Renal cortex interstitium (tissue), 15 donors: ENCODE measurements at places on chromosomes 2 and 18. TPM values are rescaled to one million over a fixed set of nuclear protein-coding genes. Genes with fewer than 3 reads are reported as not detected.

DNA sequence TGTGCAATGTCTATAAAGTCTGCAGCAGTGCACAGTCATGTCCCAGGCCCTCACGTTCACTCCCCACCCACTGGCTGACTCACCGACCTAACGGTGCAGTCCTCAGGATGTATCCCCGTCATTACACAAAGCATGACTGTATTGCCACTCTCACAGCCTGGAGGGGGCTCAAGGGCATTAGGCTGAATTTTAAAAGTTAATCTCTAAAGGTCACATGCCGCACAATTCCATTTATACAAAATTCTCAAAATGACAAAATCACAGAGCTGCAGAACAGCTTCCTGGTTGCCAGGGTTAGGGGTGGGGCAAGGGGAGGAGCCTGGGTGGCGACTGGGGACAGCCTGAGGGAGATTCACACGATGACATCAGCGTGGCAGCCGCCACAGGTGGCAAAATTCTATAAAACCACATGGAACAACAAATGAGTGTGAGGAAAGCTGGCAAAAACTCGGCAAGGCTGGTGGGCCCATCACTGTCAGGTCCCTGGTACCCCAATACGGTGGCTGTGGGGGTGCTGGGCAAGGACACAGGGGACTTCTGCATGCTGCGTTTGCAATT lies 97.6 kb downstream of the NDUFA10 start:
- no peak for DNase-seq

DNA sequence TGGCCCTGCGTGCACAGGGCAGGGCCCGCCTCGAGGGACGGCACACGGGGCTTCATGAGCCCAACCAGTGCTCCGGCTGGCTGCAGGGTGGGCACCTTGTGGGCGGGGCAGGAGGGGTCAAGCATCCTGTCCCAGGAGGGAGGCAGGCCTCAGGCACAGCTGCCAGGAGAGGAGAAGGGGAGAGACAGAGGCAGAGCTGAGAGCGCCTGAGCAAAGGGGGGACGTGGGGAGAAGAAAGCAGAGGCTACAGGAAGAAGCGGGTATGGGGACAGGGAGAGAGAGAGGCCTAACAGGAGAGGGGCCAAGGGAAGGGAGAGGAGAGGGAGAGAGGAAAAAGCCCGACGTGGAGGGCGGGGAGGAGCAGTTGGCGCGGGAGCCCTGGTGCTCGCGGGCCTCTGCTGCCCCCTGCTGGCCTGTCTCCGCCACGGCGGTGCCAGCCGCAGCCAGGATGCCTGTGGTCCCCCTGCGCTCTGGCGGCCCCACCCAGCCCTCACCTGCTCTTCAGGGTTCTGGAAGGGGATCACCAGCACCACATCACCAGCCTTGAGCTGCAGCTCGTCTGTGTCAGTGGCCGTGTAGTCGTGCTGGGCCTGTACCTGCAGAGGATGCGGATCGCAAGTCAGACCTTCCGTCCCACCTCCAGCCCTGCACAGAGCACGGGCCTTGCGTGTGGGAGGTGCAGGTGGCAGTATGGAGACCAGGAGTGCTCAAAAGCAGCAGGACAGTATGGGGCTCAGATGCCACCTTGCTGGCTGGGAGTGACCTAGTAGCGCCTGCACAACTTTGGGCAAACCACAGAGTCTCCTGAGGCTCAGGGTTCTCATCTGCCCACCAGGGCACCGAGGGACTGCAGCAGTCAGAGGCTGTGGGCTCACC lies 56.8 kb downstream of the BIN1 start:
- DNase-seq, result peak; percentile 41

- DNase-seq, result no peak
Measured at GRCh38 chr2:208501206-208501605, 94.6 kb downstream of the PTH2R start.

DNA sequence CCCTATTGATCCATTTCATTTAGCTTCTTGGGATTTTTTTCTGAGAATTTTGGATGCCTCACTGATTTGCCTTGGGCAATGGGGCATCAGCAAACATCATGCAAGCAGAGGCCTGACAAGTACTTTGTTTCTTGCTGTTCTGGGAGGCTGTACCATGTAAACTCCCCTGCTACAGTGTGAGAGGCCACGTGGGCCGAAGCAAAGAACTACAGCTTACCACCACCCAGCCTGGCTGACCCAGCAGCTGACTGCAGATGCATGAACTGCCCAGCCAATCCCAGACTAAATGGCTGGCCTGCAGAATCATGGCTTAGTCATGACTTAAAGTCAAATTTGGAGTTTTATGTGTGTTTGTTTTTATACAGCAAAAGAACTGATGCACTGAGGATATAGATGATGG lies 579.9 kb downstream of the CNTNAP5 start:
- DNase-seq, result no peak

DNA sequence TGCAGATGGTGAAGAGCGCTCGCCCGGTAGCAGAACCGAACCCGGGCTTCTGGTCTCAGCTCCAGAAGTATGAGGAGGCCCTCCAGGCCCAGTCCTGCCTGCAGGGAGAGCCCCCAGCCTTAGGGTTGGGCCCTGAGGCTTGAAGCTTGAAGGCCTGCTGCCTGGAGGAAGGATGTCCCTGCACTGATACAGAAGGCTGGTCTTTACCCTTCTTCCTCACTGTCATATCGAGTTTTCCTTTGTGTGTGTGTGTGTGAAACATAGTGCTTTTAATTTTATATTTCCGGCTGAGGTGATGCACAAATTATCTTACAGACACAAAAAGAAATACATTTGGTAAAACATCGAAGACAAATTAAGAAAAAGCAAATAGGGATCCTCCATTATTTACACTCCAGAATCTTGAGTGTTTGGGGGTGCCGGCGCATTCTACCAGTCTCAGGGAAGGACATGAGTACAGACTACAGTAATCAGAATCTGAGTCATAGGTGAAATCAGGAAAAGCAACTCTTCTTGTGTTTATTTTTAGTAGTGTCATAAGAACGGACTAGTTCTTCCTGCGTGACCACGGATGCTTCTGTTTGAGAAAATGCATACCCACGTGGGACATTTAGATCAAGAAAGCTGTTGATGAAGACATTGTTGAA lies 1.3 kb downstream of the DUSP28 start:
- no peak for DNase-seq

- peak; percentile 72 for DNase-seq
Measured at GRCh38 chr2:111049792-111050640, 70.7 kb upstream of the BCL2L11 start.

DNA sequence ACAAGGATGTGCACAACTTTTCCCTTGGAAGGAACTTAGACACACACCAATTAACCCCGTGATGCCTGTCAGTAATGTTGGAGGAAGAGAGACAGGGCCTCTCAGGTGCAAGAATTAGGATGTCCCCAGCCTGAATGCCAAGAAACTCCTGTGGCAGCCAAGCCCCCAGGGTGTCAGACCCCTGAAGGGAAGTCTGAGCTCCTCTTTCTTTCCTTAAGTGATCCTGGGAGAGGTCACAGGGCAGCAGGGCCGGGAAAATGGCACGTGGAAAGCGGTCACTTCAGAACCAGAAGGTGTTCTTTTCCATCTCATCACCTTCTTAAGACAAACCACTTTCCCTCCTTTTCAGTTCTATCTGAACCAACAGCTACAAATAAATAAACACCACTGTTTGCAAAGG lies 185.9 kb downstream of the ANAPC1 start:
- DNase-seq, result no peak

DNA sequence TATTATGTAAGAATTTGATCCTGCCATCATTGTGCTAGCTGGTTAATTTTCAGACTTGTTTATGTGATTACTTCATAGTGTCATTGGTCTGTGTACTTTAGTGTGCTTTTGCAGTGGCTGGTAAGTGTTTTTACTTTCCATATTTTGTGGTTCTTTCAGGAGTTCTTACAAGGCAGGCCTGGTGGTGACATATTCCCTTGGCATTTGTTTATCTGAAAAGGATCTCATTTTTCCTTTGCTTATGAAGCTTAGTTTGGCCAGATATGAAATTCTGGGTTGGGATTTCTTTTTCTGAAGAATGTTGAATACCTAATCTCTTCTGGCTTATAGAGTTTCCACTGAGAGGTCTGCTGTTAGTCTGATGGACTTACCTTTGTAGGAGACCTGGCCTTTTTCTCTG lies 72.8 kb upstream of the MC4R start:
- no peak for DNase-seq

GRCh38 chr2:151033271-151034248 lies 228.1 kb downstream of the RBM43 start:
- no peak for DNase-seq

The DCDC2C gene
- polyA plus RNA-seq, result 0.32 TPM

The REG3G gene
- not detected for polyA plus RNA-seq

GRCh38 chr2:149357058-149357457 lies 26.7 kb downstream of the LYPD6 start:
- no peak for DNase-seq

DNA sequence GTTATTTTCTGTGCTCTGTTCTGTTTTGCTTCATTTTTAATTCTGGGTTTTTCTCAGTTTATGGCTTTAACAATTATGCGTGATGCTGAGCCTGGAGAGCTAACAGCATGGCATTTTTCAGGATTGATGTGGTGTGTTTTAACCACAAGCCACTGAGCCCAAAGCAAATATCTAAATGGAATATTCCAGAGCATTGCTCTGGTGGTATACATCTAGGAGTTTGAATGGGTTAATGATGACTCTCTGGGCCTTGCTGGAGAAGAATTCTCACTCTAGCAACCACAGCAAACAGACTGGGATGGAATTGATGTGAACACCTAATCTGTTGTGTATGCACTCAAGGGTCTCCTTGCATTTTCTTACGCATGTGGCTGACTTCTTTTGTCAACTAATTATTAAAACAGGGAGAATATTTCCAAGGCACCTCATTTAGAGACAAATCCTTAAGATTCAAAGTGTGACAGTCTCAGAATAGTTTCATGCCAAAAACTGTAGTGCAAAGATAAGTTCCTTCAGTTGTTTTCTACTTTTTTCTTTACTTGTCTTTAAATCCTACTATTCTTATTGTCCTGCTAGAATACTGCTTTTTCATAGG lies 164.0 kb downstream of the DTNA start:
- DNase-seq, result no peak

The ALK gene
- 0.35 TPM for polyA plus RNA-seq

GRCh38 chr2:153808679-153809078 lies 63.0 kb upstream of the GALNT13 start:
- DNase-seq, result no peak

DNA sequence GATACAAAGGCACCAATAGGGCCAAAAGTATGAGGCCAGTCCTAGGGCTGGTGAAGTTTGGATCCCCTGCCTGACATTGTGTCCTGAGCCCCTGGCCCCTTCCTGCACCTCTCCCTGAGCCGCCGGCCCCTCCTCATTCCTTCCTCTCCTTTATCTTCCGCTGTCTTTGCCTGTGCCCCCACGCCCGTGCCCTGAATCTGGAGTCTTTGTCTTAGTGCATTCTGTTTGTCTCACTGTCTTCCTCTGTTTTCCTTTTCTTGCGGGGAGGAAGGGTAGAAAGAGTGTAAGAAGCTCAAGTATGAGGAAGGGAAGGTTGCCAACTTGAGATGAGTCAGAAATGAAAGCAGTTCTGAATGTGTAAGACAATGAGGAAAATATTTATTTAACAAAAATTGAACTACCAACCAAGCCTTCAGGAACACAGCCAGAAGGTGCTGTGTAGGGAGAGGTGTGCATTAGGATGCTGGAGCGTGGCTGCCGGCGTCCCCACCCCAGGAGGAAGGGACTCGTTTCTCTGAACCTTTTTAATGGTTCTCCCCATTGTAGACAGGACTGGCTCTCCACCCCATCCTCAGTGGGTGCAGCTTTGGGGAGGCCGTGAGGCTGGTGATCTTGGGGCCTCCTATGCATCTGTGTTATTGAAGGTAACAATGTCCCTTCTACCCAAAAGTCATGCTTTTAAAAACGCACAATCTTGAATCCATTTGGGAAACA lies 133.1 kb downstream of the NEDD4L start:
- DNase-seq, result no peak

- no peak for DNase-seq
Measured at GRCh38 chr18:9079818-9080528, 22.5 kb upstream of the NDUFV2 start.

- DNase-seq, result no peak
Measured at GRCh38 chr2:170238776-170239175, 60.8 kb downstream of the MYO3B start.

GRCh38 chr2:69789175-69789721 lies 40.2 kb upstream of the GMCL1 start:
- peak; percentile 78 for DNase-seq

The SLC16A14 gene
- 6.5 TPM for polyA plus RNA-seq

DNA sequence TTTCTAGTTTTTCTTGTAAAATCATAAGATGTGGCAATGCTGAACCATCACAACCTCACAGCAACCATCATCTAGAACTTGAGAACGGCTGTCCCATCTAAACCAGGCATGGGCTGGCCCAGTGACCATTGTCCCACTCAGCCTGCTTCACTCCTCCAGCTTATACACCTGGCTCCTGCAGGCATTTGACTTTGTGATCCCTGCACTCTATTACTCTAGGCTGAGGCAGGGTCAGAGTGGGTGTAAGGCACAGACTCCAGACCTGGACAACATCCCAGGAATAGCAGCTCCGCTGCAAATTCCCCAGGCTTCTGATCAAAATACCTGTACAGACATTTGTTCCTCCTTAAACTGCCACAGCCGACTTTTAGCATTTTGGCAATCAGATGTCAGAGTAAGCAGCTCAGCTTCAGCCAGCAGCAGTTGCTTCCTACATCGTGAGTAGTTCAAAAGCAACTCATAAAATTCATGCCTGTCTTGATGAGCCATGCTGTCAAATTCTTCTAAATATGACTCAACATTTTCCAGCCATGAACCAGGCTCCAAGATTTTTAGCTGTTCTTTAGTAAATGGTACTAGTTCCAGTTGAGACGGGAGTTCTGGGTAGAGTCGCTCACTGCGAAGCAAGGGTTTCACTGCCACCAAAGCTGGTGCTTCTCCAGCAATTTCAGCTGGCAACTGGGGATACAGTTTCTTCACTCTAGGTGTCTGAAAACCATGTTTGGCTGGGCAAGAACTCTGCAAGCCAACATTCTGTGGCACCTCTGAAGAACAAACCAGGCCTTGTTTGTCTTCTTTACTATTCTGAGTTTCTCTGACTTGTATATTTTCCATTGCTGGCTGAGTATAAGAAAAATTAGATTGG lies 12.8 kb downstream of the EPG5 start:
- DNase-seq, result no peak

GRCh38 chr2:134080386-134081089 lies 173.3 kb upstream of the MGAT5 start:
- DNase-seq, result no peak

GRCh38 chr18:51266773-51267172 lies 69.3 kb upstream of the MEX3C start:
- DNase-seq, result no peak

The PRKD3 gene
- 55.6 TPM for polyA plus RNA-seq

- no peak for DNase-seq
Measured at GRCh38 chr2:109351164-109351756, 222.3 kb downstream of the SH3RF3 start.

GRCh38 chr2:129764376-129765325 lies 214.8 kb upstream of the RAB6C start:
- DNase-seq, result no peak

The AGXT gene
- polyA plus RNA-seq, result 0.17 TPM

DNA sequence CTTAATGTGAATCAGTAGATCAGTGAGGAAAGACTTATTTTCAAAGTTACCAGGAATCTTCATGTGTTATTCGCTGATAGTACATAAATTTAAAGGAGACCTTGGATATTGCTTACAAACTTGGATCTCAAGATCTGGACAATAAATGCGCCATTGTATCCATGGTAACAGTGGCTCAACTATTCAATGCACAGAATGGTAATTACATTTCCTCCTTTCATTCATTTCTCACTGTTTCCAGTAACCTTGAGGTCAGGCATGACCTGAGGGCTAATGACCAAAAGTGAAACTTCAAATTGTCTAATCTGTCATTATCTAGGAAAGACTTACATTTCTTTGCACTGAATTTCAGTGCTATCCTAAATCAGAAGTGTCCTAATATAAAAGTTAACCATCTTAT lies 8.1 kb downstream of the LRP2 start:
- DNase-seq, result no peak
